SK-MEL-5 (cell line): ENCODE measurements at places on chromosomes 1 and 21. TPM values are rescaled to one million over a fixed set of nuclear protein-coding genes. Genes with fewer than 3 reads are reported as not detected.

The IL19 gene
- total RNA-seq, result 0.26 TPM in 1 of 2 replicates, not detected in the other

The TMCC2 gene
- total RNA-seq, result 22.1 and 26.5 TPM in 2 replicates

The TRNAU1AP gene
- total RNA-seq, result 13.4 and 22.6 TPM in 2 replicates

The CFHR1 gene
- total RNA-seq, result not detected in 2 replicates

The RPRD2 gene
- total RNA-seq, result 7.1 and 12.6 TPM in 2 replicates

The SUCO gene
- total RNA-seq, result 15.0 and 15.9 TPM in 2 replicates

The EVA1B gene
- 2.8 and 5.2 TPM in 2 replicates for total RNA-seq

The GBP5 gene
- total RNA-seq, result not detected in 2 replicates

DNA sequence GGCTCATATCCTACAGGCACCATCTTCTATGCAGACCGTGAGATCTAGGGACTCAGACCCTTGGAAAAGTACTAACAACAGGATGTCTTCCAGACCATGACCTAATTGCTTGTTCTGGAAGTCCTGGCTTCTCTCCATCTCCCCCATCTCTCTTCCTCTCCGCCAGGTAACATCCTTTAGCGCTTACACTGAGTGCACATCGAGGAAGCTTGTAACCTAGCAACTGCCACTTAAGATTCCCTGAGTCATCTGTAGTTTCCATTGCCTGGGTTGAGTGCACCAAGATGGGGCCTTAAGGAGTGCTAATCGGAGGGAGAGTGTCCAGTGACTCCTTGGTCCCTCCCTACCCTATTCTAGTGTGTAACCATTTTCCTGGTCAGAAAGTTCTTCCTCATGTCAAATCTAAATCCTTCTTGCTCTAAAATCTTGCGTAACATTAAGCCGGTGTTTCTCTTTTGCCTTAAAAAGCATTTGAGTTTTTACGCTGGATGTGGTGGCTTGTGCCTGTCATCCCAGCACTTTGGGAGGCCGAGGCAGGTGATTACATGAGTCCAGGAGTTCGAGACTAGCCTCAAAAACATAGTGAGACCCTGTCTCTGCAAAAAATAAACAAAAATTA, 9.7 kb downstream of the KLHDC8A start:
- DNase-seq, result no peak

- DNase-seq, result no peak
These were observed 78.8 kb downstream of the CEP350 start for GRCh38 chr1:180033390-180033789.

DNA sequence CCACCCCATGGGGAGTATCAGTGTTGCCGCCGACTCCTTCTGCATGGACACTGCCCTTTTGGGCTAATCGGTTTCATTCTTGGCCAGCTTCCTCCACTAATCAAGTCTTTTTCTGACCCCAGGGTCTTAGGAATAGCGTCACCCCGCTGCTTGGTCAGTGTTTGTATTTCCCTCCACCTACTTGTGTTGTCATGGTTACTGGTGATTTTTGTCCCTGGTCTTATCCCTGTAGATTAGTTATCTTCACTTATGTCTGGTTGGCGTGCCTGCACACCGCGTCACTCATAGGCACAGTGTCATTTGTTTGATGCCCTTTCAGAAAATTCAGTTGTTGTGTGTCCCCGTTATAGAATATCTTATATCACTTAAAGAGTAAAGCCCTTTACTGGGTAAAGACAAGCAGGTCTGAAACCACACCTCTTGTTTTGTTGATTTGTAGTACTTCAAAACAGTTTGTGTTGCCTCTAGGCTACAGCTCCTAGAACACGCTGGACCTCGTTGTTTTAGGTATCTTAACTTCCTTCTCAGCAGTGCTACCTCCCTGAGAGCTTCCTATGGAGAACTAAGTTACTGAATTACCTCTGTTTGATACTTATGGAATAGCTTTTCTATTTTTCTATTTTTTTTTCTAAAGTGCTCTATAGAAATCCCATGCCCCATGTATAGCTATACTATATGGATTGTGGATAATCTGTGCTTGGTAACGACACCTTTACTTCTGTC, 868 bp downstream of the PPP1R12B start:
- peak; percentile 37 for DNase-seq

- no peak for DNase-seq
These were observed 4.4 kb upstream of the PRRX1 start for GRCh38 chr1:170659399-170660035.

GRCh38 chr21:35150562-35151226, 101.6 kb upstream of the RUNX1 start:
- DNase-seq, result peak; percentile 30

DNA sequence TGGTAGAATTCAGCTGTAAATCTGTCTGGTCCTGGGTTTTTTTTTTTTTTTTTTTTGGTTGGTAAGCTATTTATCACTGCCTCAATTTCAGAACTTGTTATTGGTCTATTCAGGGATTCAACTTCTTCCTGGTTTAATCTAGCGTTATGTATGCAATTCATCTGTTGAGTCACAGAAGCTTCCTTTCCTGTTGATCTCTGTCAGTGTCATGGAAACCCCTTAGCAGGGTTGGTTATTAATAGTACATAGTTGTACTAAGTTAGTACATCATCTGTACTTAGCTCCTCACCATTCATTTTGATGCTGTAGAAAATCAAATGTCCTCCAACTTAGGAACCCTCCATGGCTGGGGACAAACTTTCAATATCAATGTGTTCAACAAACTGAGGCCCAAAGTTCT, 51.0 kb upstream of the BARHL2 start:
- no peak for DNase-seq

GRCh38 chr1:248850536-248851251, 8.2 kb downstream of the ZNF692 start:
- no peak for DNase-seq

- DNase-seq, result no peak
These were observed 50.2 kb downstream of the EEIG2 start for GRCh38 chr1:108610073-108610472.

DNA sequence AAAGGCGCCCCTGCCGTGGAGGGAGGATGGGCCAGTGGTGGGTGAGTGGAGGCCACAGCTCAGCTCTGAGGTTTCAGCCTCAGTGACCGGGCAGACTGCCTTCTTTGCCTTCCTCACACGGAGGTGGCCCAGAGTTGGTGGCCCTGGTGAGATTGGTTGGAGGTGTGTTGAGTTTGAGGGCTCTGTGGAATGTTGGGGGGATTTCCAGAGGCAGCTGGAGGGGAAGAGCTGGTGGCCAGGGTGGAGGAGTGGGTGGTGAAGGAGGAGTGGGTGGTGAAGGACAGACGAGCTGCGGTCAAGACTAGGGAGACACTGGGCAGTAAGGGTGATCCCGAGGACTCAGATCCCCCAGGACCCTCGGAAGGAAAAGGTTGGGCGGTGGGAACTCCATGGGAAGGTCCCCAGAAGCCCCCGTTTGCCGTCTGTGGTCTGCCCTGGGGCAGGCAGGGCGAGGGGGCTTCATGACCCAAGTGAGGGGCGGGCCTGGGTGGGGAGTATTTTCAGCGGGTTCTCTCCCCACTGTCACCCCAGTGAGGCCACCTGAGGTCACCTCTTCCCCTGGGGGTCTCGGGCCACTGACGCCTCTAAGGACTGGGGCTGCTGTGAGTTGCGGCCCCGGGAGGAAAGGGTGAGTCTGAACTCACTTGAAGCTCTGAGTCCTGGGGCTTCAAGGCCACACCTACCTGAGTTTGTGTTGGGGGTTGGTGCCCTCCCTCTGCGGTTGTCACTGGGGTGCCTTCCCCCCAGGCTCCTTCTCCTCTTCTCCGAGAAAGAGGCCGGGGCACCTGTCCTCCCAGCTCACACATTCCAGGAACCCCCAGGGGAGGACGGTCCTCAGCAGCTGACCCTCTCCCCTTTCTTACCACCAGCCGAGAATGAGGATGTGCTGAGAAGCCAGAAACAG, 22.7 kb upstream of the PIK3CD start:
- DNase-seq, result no peak

GRCh38 chr1:244162786-244163530, 111.9 kb downstream of the ZBTB18 start:
- no peak for DNase-seq

DNA sequence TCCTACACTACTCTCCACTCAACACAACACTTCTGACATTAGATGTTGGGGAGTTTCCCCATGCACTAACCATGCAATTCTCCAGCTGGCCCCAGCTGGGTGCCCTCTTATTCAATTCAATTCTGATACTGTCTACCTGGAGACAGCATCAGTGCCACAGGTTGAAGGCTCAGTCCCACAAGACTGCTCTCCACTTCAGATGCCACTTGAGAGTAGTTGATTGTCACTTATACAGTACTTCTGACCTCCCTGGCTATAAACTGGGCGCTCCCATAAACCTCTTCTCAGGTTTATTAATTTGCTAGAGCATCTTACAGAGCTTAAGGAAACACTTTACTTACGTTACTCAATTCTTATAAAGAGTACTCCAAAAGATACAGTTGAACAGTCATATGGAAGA, 442.3 kb downstream of the LRRIQ3 start:
- no peak for DNase-seq

DNA sequence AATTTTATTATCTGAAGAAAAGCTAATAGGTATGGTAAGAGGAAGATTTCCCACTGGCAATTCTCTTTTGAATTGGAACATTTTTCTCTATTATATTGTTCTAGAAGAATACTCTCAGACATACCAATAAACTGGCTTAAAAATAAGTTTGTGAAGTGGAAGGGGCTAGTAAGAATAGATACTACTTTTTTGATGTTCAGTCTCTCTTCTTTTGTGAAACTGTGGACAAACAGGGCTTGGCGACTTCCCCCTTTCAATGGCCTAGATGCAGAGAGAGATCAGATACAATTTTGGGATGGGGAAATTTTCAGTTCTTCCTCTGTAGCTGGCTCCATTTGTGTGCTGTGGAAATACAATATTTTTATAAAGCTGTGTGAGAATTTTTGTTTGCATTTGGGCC, 2.5 kb downstream of the PBX1 start:
- DNase-seq, result no peak

GRCh38 chr1:221739018-221739676, 2.7 kb downstream of the DUSP10 start:
- DNase-seq, result no peak

GRCh38 chr1:36909946-36910725, 124.2 kb downstream of the GRIK3 start:
- no peak for DNase-seq

- peak; percentile 71 for DNase-seq
These were observed 498.1 kb downstream of the LMO4 start for GRCh38 chr1:87826681-87827251.

GRCh38 chr1:228465141-228465540, 22.0 kb upstream of the RNF187 start:
- no peak for DNase-seq

DNA sequence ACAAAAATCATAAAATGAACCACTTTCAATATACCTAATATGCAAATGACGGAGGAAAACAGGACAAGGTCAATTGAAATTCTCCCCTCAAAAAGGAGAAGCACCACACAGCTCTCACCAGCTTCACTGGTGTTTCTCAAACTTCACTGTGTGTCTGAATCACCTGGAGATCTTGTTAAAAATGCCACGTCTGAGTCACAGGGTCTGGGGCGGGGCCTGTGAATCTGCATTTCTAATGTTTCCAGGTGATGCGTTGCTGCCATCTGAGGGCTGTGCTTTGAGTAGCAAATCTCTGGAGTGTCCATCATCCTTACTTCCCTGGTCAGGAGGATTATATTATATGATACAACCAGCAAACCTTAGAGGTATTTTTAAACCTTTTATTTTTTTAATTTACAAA, 9.0 kb downstream of the CLDN19 start:
- peak; percentile 16 for DNase-seq

DNA sequence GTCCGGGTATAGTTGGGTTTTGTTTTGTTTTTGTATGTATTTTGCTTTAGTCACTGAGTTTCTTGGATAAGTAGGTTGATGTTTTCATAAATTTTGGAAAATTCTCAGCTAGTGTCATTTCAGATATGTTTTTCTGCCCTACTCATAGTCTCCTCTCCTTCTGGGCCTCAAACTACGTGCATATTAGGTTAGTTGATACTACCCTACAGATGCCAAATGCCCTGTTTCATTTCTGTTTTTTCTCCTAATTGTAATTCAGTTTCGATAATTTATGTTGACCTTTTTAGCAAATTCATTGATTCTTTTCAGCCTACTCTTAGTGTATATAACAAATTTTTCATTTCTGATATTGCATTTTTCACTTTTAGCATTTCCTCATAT, 268.6 kb upstream of the RGS18 start:
- DNase-seq, result no peak
